ENCODE measurements at places on chromosomes 7 and 10. TPM values are rescaled to one million over a fixed set of nuclear protein-coding genes. Genes with fewer than 3 reads are reported as not detected.

Gene TLX1
- not detected for total RNA-seq

Gene CLRN3
- not detected for total RNA-seq

Gene ASB10
- not detected for total RNA-seq

Gene PNLIPRP2
- not detected for total RNA-seq

Gene COBL
- total RNA-seq, result not detected

Gene SP4
- total RNA-seq, result 4.7 TPM

Gene CHAT
- total RNA-seq, result not detected

Gene MXI1
- total RNA-seq, result 20.4 TPM

Gene GET4
- 18.3 TPM for total RNA-seq

Gene KNDC1
- 0.49 TPM for total RNA-seq

Gene KCNH2
- total RNA-seq, result not detected

Gene STK31
- total RNA-seq, result not detected

Gene GRM8
- not detected for total RNA-seq

Gene RADIL
- total RNA-seq, result 2.3 TPM

Gene STRIP2
- total RNA-seq, result 1.5 TPM

Gene VAX1
- total RNA-seq, result not detected

Gene FAM171A1
- total RNA-seq, result 22.1 TPM

Gene SPDYE5
- total RNA-seq, result 0.12 TPM

Gene OR9A2
- not detected for total RNA-seq

Gene TYW1B
- total RNA-seq, result 3.4 TPM

Gene HUS1
- total RNA-seq, result 22.1 TPM

Gene FAM237B
- not detected for total RNA-seq

Gene GIMAP6
- total RNA-seq, result 0.16 TPM

Gene LBX1
- not detected for total RNA-seq

Gene LRIT1
- total RNA-seq, result not detected

Gene HMX3
- not detected for total RNA-seq

Gene TAS2R3
- total RNA-seq, result 1.2 TPM

Gene TMEM176B
- total RNA-seq, result 0.97 TPM

Gene SYNPO2L
- not detected for total RNA-seq

Gene CTNNA3
- total RNA-seq, result under 0.01 TPM
